ENCODE measurements at places on chromosomes 2 and 18. TPM values are rescaled to one million over a fixed set of nuclear protein-coding genes. Genes with fewer than 3 reads are reported as not detected.

KRTCAP3 gene
- polyA plus RNA-seq, result 1.6 TPM

SMAD4 gene
- polyA plus RNA-seq, result 54.7 TPM

NGEF gene
- not detected for polyA plus RNA-seq

TFCP2L1 gene
- 0.25 TPM for polyA plus RNA-seq

TMEM163 gene
- 1.2 TPM for polyA plus RNA-seq

TIA1 gene
- 54.1 TPM for polyA plus RNA-seq

CD8B2 gene
- polyA plus RNA-seq, result not detected

LINC00305 gene
- polyA plus RNA-seq, result not detected

KCNG2 gene
- polyA plus RNA-seq, result not detected

C2orf80 gene
- polyA plus RNA-seq, result not detected

AQP4 gene
- not detected for polyA plus RNA-seq

RTP5 gene
- polyA plus RNA-seq, result not detected

MEP1B gene
- 0.35 TPM for polyA plus RNA-seq

SLC4A3 gene
- not detected for polyA plus RNA-seq

SIX3 gene
- polyA plus RNA-seq, result not detected

CNDP1 gene
- polyA plus RNA-seq, result not detected

CCDC178 gene
- not detected for polyA plus RNA-seq

LIMS3 gene
- polyA plus RNA-seq, result 0.85 TPM

ABHD1 gene
- 0.35 TPM for polyA plus RNA-seq

FTCDNL1 gene
- 2.0 TPM for polyA plus RNA-seq

SAG gene
- polyA plus RNA-seq, result not detected

MYCN gene
- polyA plus RNA-seq, result not detected

ACVR1C gene
- 0.23 TPM for polyA plus RNA-seq

REG3G gene
- not detected for polyA plus RNA-seq

SPOPL gene
- 7.7 TPM for polyA plus RNA-seq

EN1 gene
- polyA plus RNA-seq, result not detected

POTEI gene
- not detected for polyA plus RNA-seq

GKN1 gene
- not detected for polyA plus RNA-seq

TET3 gene
- polyA plus RNA-seq, result 0.46 TPM

PLEK gene
- polyA plus RNA-seq, result 110 TPM

SLC38A11 gene
- 0.60 TPM for polyA plus RNA-seq

LAPTM4A gene
- polyA plus RNA-seq, result 185 TPM

ERFE gene
- polyA plus RNA-seq, result not detected

MERTK gene
- polyA plus RNA-seq, result 0.33 TPM

MGAT5 gene
- 14.0 TPM for polyA plus RNA-seq

TGFA gene
- polyA plus RNA-seq, result 0.06 TPM

UCN gene
- polyA plus RNA-seq, result 1.6 TPM

Data from IgD-negative memory B cell (primary cell).